SK-N-SH treated with all-trans-retinoic acid at 6 μM for 48 hours (cell line): ENCODE measurements at places on chromosomes 7 and 10.

DNA sequence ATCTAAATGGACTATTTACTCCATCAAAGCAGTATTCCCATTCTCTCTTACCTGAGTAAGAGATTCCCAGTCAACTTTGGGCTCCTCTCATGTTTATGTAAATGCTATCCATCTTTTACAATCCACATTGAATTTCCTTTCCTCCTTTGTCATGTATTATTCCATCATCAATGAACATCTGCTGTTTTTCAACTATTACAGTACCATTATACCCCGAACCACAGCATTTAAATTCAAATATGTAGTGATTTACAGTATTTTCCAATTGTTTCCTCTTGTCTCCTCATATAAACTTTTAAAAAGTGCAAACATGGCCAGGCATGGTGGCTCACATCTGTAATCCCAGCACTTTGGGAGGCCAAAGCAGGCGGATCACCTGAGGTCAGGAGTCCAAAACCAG is 20.3 kb downstream of the PCLO start:
- ATAC-seq, result no peak

DNA sequence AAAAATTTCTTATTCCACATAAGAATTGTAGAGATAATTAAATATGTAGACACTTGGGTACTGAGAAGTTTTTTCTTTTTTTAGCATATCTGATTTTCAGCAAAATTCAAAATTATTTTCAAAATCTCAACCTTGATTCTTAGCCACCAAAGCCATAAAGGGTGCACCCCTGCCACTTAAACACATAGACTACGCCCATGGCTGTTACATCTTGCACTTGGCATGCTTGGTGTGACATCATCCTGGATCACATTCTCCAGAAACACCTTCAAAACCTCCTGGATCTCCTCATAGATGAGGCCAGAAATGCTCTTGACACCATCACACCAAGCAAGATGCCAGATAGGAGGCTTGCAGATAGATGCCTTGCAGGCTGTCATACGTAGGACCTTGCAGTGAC is 89.1 kb upstream of the KLF14 start:
- no peak for ATAC-seq

DNA sequence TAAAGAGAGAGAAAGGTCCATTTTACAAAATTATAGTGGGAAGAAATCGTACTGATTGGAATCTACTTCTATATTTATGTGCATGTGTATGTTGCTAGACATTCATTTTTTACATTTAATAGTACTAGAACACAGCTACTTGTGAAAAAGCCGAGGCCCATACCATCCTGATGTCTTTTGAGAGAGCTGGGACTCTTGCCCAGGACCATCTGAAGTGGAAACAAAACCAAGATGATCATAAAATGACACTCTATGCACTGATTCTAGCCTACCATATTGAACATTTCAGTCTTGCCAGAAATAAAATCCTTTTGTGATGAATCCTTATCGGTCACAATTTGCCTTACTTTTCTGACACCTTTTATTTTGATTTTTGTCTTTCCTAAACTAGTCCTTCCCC is 640.0 kb downstream of the KCNMA1 start:
- no peak for ATAC-seq

GRCh38 chr10:103645141-103646054 is 151.9 kb downstream of the NEURL1 start:
- peak; percentile 89 for ATAC-seq

DNA sequence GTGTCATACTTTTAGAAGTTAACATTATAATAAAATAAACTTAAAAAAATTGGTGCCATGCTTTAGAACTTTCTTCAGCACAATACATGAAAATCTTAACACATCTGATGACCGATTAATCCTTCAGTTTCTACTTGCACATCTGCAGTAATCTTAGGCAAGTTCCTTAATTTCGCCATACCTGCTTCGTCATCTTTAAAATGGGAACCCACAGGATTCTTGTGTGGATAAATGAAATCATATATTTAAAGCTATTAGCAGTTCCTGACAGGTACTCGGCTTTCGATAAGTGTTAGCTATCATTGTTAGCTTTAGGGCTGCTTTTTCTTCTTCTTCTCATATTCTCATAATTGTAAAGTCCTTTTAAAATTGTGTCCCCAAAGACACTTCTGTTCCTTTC is 907 bp upstream of the VPS50 start:
- ATAC-seq, result no peak

DNA sequence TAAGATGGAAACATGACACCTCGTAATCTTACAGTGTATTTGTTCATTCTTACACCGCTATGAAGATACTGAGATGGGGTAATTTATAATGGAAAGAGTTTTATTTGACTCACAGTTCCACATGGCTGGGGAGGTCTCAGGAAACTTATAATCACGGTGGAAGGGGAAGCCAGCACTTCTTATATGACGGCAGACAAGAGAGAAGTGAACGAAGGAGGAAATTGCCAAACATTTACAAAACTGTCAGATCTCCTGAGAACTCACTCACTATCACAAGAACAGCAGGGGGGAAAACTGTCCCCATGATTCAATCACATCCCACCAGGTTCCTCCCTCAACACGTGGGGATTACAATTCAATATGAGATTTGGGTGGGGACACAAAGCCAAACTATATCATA is 282.3 kb downstream of the HGF start:
- no peak for ATAC-seq

DNA sequence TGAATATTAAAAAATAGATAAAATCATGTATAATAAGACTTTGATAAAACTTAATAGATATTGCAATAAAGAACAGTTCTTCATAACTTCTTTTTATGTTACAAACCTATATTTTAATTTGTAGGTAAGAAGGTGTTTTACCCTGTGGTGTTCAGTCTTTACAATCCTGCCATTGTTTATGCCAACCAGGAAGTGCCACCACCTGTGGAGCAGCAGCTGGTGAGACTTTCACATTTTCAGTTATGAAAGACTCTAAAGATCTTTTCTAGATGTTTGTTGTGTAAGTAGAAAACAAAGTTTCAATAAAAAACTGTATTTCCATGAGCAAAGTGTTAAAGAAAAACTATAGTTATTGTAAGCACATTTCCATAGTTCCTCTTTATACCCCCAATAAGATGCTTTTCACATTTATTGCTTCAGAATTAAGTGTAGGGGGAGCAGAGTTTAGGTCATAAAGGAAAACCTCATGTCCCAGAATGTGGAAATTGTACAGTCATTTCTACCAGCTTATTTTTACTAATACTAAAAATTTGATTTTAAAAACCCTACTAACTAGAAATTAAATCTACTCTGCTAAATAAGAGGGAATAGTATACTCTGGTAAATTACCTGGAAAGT is 28.7 kb downstream of the CSGALNACT2 start:
- no peak for ATAC-seq

DNA sequence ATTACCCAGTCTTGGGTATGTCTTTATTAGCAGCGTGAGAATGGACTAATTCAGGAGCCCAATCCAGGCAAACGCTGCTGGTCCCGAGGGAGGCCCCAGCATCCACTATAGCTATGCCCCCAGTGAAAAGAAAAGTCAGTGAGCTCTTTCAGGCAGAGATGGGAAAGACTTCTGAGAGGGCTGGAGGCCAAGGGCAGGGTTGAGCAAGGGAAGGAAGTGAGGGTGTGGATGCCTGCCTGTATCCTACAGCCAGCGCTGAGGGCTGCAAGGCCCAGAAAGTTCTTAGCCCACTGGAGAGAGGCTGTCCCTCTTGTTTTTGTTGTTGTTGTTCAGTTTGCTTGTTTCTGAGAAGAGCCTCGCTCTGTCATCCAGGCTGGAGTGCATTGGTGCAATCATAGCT is 261.6 kb downstream of the ZEB1 start:
- ATAC-seq, result no peak

GRCh38 chr7:85074016-85074415 is 112.8 kb downstream of the SEMA3D start:
- no peak for ATAC-seq

DNA sequence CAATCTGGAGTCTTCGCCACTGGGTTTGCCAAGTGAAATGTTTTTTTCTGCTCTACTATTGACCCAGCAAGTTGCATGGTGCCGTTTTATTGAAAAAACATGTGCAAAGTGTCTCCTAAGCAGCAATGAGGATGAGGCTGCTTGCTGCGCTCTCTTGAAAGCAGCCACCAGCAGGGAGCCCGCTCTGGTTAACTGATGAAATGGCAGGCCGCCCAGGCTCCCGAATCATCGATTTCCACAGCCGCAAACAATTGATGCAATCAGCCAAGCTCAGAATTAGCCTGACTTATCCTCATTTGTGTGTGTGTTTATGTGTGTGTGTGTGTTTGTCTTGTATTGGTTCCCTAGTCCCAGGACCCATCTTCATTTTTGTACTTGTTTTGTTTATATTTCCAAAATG is 22.2 kb upstream of the LYZL1 start:
- ATAC-seq, result no peak

DNA sequence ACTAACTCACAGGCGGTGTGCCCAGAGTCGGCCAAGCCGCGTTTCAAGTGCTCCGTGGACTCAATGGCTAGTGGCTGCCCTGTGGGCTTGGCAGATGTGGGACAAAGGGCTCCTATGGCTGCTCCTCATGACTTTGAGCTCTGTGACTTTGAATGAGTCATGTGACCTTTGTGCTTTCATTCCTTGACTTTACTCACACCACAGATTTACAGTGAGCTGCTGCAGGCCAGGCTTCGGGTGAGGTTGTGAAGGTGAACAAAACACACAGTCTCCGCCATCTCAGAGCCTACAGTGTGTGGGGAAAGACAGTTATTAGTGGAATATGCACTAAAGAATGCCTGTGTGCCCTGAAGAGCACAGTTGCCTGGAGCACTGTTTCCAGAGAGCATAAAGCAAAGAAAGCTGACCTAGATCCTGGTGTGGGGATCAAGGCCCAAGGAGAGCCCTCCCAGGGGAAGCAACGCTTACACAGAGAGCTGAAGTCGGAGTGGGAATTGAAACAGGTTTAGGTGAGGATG is 29.7 kb upstream of the PLEKHA1 start:
- ATAC-seq, result no peak

- ATAC-seq, result peak; percentile 36
Observed at GRCh38 chr7:130365511-130366441, 14.5 kb upstream of the CPA1 start.

DNA sequence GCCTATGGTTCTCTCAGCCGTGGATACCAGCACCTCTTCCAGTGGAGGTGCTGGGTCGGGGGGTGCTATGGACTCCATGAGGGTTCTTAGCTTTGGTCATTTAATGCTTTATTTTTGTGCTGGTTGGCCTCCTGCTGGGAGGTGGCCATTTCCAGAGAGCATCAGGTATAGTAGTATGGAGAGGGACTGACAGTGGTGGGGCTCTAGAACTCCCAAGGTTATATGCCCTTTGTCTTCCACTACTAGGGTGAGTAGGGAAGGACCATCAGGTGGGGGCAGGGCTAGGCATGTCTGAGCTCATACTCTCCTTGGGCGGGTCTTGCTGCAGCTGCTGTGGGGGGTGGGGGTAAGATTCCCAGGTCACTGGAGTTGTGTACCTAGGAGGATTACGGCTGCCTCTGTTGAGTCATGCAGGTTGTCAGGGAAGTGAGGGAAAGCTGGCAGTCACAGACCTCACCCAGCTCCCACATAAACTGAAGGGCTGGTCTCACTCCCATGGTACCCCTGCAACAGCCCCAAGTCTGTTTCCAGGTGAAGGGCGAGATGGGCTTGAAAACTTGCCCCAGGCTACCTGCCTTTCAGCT is 763.2 kb upstream of the LRRTM3 start:
- ATAC-seq, result no peak

DNA sequence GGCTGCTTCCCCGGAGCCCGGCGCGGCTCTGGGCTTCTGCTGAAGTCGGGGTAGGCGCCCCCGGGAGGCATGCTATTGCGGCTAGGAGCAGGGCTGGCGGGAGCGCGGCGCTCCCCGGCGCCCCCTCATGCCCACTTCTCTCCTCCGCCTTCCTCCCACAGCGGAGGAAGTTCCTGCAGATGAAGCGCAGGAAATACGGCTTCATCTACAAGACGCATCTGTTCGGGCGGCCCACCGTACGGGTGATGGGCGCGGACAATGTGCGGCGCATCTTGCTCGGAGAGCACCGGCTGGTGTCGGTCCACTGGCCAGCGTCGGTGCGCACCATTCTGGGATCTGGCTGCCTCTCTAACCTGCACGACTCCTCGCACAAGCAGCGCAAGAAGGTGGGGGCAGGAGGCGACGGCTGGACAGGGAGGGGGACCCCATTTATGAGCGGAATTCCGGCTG is 479 bp downstream of the CYP26A1 start:
- ATAC-seq, result peak; percentile 33

GRCh38 chr10:131786756-131787605 is 113.8 kb upstream of the PPP2R2D start:
- ATAC-seq, result no peak

- ATAC-seq, result no peak
Observed at GRCh38 chr7:77481615-77482014, 55.5 kb upstream of the PTPN12 start.

GRCh38 chr7:112370436-112370835 is 79.8 kb upstream of the IFRD1 start:
- no peak for ATAC-seq

- ATAC-seq, result no peak
Observed at GRCh38 chr7:1007901-1008300, 24.9 kb downstream of the CYP2W1 start.

GRCh38 chr7:142482891-142483658 is 225.2 kb upstream of the PRSS58 start:
- ATAC-seq, result peak; percentile 89

DNA sequence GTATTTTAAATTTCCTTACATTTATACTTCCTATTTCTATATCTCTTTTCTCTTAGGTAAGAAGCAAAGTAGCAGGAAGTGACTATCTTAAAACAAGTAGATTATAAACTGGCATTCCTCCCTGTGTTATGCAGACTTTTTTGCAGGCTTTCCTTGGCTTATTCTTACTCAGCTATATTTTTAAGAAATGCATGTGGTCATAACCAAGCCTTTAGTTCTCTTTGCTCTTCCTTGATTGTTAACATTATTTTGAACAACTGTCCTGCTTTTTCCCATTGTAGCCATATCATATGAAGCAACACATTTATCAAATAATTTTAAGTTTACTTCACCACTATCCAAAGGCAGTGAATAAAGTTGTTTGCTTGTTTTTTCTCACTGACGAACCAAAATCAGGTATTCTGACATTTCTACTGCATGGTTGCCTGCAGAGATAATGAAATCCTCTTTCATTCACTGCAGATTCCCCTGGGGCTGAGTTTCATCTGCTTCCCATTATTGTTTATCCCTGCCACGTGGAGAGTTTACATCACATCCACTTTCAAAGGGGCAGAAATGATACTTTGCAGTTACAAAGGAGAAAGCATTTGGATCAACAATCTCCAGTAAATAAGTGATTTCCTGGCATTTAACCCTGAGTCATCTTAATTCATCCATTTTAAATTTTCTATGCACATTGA is 389.9 kb upstream of the SEMA3C start:
- ATAC-seq, result peak; percentile 97
